ENCODE measurements at places on chromosomes 5 and 9.

- DNase-seq = no peak
These were observed 165.2 kb downstream of the ROR2 start for GRCh38 chr9:91784673-91785446.

DNA sequence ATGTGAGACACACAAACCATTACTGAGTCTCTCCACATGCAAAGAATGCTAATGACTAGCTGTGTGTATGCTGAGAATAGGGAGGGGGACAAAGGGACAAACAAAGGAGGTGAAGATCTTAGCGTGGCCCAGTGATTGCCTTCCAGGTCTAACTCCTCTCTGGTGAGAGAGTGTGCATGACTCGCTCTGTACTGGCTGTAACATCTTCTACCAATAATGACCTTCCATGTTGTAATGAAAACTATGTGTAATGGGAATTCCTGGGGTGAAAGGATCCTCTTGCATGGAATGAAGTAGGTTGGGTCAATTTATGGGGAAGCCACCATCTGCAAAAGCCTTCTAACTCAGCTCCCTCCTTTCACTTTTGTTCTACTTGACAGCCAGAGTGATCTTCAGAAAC, 24.4 kb upstream of the GPR151 start:
- no peak for DNase-seq

DNA sequence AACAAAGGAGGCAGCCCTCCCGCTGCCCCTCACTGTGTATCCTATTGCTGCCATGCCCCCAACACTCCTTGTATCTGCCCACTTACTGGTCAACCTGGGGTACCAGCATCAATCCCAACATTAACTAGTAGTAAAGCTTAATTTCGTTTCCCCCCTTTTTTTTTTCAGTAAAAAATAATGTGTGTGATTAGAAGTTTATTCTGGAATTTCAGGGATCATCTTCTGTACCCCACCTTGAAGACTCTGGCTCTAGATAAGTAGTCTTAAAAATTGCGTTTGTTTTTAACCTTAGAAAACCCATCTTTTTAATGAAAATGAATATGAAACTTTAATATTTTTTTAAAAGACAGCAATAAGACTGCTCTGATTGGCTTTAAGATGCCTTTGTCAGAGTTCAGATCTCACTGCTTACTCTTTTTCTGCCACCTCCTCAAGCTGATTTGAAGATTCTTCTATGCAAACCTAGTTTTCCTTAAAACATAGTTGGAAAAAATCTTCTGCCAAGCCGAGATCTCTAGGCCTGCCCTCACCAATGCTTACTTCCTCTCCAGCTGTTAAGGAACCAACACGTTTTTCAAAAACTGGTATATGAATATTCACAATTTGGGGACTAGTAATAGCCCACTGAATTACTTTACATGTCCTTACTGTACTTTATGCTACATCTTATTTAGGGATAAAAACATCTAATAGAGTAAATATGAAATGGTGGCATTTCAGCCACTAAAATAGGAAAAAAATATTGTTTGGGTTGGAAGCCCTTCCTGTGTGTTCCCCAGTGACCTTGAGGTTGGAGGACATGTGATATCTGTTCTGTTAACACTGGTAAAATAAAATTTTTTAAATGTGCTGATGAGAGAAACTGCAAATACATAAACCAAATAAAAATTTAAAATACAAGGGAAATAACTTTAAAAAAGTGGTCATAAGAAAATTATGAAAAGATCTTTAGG, 4.0 kb upstream of the RHOBTB3 start:
- DNase-seq = no peak

DNA sequence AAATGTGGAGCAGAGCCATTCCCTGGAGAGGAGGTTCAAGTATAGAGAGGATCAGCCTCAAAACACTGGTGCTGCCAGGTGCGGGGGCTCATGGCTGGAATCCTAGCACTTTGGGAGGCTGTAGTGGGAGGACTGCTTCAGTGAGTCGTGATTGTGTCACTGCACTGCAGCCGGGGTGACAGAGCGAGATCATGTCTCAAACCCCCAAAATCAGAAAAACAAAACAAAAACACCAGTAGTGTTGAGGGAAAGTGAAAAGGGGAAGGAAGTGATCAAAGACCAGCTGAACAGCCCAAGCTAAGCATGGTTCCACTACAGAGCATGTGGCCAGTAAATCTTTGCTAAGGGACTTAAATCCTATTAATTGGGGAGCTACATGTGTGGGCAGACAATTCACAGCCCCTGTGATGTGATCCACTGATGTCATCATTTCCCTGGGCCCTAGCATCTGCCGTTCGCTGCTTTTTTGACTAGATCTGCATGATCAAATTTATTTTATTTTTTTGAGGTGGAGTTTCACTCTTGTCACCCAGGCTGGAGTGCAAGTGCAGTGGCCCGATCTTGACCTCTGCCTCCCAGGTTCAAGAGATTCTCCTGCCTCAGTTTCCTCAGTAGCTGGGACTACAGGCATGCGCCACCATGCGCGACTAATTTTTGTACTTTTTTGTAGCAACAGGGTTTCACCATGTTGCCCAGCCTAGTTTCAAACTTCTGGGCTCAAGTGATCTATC, 2.7 kb upstream of the PCBD2 start:
- DNase-seq = no peak
